ENCODE measurements at places on chromosomes 3 and 15.
A peak's percentile ranks its signal among the peaks of the same experiment; 100 is the strongest.

GRCh38 chr15:43244092-43244491, 22.6 kb downstream of the TGM5 start:
- no peak for DNase-seq

- DNase-seq, result peak; percentile 93
These were observed 46.8 kb upstream of the RORA start for GRCh38 chr15:61275901-61276300.

- no peak for DNase-seq
These were observed 29.1 kb upstream of the P4HTM start for GRCh38 chr3:48960841-48961413.

DNA sequence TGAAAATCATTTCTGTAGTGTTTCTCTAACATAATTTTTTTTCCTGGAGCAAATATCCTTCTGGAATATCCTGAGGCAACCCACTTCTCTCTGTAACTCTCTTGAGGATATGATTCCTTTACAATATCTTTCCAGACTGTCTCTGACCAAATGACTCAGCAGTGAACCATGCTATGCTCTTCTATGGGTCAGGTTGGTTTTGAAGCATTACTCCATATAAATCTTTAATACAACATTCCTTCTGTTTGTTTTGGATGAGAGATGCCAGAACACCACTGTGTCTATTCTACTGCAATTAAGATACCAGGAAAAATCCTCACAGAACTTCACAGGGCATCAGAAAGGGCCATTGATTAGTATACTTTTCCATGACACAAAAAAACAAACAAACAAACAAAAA, 626.4 kb upstream of the ZNF385D start:
- no peak for DNase-seq

- no peak for DNase-seq
These were observed 61.3 kb upstream of the TAMM41 start for GRCh38 chr3:11907667-11908660.

GRCh38 chr15:69666441-69666882, 213.8 kb downstream of the RPLP1 start:
- DNase-seq, result no peak

DNA sequence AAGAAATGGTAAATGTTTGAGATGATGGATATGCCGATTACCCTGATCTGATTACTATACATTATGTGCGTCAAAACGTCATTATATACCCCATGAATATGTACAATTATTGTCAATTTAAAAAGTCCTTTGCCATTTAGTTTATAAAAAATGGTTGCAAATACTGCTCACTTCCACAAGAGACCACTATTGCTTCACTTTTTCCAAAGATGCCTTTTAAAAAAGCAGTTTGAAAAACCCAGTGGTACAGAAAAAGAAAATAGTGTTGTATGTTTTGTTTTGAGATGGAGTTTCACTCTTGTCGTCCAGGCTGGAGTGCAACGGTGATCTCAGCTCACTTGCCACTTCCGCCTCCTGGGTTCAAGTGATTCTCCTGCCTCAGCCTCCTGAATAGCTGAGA, 39.3 kb downstream of the EDEM1 start:
- DNase-seq, result peak; percentile 38

- no peak for DNase-seq
These were observed 225.8 kb upstream of the DPPA4 start for GRCh38 chr3:109563149-109563548.

- no peak for DNase-seq
These were observed 20.4 kb downstream of the MAGI1 start for GRCh38 chr3:66018057-66019033.

- DNase-seq, result no peak
These were observed 29.4 kb downstream of the ZXDC start for GRCh38 chr3:126446301-126446700.

GRCh38 chr3:190646996-190647395, 133.1 kb downstream of the IL1RAP start:
- DNase-seq, result no peak

GRCh38 chr3:39982665-39983357, 173.4 kb downstream of the MYRIP start:
- DNase-seq, result no peak

- DNase-seq, result no peak
These were observed 22.4 kb upstream of the CILP start for GRCh38 chr15:65233696-65234095.

DNA sequence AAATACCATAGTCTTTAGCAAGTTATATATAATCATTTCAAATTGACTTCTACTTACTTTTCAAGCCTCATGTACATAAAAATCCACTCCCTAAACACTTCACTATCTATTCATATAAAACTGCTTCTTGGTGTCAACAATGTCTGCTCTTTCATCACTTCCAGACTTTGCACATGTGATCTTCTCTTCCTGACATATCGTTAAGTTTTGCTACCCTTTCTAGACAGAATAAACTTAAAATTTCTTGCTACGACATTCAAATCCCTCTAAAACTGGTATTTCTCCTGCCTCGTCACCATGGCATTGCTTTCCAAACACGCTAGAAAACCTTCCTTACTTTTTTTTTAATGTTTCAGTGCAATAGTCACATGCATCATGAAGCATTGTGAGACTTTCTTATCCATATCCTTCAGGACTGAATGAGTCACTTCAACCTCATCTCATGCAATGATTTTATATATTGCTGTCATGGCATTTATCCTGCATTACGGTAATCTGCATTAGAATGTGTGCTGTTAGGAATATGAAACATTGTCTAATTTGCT, 122.8 kb downstream of the GMNC start:
- no peak for DNase-seq

GRCh38 chr3:71688121-71688520, 37.1 kb downstream of the EIF4E3 start:
- DNase-seq, result no peak

DNA sequence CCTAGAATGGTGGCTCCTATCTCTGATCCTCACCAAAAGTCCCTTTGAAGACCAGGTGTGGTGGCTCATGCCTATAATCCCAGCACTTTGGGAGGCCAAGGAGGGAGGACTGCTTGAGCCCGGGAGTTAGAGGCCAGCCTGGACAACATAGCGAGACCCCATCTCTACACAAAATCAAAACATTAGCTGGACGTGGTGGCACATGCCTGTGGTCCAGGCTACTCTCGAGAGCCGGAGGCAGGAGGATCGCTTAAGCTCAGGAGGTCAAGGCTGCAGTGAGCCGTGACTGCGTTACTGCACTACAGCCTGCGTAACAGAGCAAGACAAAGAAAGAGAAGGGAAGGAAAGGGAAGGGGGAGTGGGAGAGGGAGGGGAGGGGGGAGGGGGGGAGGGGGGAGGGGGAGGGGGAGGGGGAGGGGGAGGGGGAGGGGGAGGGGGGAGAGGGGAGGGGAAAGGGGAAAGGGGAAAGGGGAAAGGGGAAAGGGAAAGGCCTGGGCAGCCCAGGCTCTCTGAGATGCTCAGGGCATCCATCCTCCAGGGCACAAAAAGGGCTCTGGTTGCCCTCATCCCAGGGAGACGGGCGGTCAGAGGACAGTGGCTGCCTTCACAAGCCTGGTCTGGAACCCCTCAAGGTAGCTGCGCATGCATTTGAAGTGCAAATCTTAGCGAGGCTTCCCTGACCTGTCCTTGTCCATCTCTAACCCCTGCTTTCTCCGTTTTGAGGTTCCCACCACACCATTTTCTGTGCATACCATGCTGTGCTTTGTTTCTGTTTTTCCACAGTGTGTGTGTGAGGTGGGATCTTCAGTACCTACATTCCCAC, 76.1 kb downstream of the LDHAL6B start:
- DNase-seq, result no peak

DNA sequence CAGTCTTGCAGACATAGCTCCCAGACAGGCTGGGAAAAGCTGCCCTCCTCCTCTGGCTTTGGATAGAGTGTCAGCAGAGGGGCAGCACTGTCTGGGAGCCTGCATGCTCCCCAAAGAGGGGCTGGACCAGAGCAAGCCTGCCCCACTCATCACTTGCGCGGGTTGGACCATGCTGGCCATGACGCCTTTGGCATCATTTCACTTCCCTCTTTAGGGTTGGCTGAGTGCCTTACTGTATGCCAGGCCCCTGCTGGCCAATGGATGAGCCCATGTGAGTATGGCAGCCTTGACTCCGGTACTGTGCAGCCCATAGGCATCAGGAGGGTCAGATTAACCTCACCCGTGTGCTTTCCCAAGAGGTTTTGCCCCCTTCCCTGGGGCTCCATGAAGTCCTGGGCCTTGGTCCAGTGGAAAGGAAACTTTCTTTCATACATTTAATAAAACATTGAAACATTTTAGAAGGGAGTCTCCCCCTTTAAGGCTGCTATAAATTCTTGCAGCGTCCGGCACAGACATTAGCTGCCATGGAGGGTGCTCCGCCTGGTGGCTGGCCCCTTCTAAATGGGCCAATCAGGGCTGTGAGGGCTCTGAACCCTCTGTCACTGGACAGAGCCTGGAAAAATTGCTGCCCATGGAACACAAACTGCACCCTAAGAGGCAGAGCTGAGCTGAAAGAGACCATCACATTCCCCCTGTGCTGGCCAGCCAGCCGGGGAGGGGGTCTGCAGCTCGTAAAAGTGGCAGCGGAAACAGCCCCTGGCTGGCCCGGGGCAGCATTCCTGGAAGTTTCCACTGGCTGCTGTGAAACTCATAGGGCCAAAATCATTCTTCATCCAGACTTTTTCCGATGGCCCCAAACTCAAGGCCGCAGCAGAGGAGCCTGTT, 20.8 kb upstream of the DUSP7 start:
- DNase-seq, result no peak

DNA sequence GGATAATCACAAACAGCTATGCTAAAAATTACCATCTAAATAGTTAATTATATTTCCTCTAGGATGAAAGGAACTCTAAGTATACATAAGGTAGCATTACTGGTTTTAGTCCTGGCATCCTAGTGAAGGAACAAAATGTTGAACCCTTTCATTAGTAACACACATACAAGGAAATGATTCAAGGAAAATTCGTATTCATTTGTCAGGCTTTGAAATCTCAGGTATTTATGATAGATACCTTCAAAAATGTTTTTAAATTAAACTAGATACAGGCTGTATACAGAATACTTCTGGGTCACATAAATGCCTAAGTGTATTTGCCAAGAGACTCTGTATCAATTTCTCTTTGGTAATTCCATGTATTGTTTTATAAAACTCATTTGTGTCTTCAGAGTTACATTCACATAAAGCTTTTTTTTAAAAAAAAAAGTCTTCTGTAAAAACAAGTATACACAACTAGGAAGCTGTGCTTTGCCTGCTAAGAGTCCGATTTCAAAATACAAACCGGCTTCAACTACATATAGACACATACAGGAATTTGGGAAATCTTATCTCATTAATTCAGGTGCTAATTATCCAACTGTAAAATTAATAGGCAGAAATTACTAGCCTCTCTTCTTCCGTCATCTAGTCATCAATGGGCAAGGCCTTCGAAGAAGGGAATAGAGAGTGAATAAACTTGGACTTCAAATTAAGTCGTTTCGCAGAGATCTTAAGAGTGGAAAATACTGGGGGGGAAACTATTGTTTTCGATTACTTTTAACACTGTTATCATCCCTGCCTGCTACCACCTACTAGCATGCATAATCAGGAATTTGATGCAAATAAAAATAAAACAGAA, 1.3 kb downstream of the SECISBP2L start:
- DNase-seq, result no peak

GRCh38 chr3:64828276-64828675, 140.5 kb upstream of the ADAMTS9 start:
- DNase-seq, result no peak
